Activated CD4-positive, alpha-beta T cell treated with anti-CD3 and anti-CD28 coated beads for 1 hour (primary cell): ENCODE measurements at places on chromosomes 5 and 9.

DNA sequence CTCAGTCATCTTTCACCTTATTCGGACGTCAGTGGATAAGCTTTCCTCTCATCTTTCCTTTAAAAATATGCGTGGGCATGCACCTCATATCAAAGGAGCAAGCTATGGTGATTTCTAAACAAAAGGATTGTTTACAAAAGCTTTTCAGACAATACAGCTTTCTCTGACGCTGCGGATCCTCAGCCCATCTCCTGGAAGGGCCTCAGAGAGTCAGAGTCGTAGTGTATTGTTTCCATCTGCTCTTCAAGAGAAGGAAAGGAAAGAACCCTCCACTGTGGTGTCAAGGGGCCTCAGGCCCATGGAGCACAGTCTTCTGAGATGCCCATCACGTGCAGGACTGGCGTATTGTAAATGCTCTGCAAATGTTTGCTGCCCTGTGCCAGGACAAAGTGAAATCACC is 163.4 kb upstream of the MAP1B start:
- no peak for DNase-seq

- no peak for DNase-seq
Measured at GRCh38 chr5:173191561-173191960, 43.4 kb downstream of the NKX2-5 start.

GRCh38 chr9:131668057-131668438 is 71.8 kb downstream of the RAPGEF1 start:
- no peak for DNase-seq

GRCh38 chr9:4435197-4435596 is 55.1 kb upstream of the SLC1A1 start:
- DNase-seq: no peak

DNA sequence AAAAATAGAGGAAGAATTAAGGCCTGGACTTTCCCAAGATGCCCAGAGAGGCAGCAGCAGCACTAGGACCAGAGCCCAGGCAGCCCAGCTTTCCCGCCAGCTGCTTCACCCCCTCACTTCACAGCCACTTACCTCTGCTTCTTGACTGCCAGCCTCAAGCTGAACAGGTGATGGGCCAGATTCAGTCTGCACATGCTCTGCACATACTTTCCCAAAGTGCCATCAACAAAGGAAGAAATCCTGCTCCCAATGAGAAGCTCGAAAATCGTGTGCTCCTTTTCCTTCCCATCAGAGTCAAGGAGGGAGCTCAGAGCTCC is 4.1 kb upstream of the SLC25A48 start:
- no peak for DNase-seq

GRCh38 chr9:26502311-26502710 is 390.3 kb downstream of the CAAP1 start:
- no peak for DNase-seq

GRCh38 chr5:1951165-1951816 is 68.6 kb upstream of the IRX4 start:
- no peak for DNase-seq

- no peak for DNase-seq
Measured at GRCh38 chr5:97002983-97003382, 67.1 kb downstream of the LNPEP start.

GRCh38 chr5:138711087-138711486 is 42.1 kb upstream of the CTNNA1 start:
- no peak for DNase-seq

- DNase-seq: no peak
Measured at GRCh38 chr5:58974083-58974482, 391.2 kb downstream of the RAB3C start.

- no peak for DNase-seq
Measured at GRCh38 chr9:113656771-113657670, 193.5 kb downstream of the RGS3 start.

DNA sequence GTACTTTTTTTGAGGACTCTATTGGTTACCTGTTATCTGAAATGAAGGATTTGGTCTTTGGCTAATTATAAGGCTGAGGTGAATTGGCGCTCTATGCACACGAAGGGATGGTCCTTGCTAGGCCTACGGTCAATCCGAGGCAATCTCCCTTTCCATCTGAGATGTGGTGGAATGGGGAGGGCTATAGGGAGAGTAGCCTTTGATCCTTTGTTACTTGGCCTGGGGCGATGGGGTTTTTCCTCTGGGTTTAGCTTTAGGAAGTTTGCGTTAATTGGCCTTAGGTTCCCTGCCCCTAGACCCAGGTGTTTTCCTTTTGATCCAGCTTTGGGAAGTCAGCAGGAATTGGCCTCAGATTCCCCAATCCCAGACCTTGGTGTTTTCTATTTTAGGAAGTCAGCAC is 102.1 kb upstream of the C9orf72 start:
- DNase-seq: no peak

DNA sequence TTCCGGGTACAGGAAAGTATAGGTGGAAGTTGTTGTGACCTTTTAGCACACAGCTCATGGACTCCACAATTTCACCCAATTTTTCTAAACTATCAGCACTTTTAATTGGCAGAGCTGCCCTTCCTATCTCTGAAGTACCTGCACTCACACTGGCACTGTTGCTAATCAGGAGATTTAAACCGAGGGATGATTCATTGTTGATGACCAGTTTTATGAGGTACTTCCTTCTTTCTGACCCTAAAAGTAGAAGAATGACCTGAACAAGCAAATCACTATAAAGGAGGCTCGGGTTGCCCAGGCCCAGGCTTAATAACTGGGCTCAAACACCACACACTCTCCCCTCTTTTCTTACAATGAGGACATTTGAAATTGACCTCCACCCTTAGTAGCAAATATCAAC is 105.9 kb downstream of the KCNN2 start:
- no peak for DNase-seq

- no peak for DNase-seq
Measured at GRCh38 chr5:72328172-72328571, 8.0 kb downstream of the PTCD2 start.

DNA sequence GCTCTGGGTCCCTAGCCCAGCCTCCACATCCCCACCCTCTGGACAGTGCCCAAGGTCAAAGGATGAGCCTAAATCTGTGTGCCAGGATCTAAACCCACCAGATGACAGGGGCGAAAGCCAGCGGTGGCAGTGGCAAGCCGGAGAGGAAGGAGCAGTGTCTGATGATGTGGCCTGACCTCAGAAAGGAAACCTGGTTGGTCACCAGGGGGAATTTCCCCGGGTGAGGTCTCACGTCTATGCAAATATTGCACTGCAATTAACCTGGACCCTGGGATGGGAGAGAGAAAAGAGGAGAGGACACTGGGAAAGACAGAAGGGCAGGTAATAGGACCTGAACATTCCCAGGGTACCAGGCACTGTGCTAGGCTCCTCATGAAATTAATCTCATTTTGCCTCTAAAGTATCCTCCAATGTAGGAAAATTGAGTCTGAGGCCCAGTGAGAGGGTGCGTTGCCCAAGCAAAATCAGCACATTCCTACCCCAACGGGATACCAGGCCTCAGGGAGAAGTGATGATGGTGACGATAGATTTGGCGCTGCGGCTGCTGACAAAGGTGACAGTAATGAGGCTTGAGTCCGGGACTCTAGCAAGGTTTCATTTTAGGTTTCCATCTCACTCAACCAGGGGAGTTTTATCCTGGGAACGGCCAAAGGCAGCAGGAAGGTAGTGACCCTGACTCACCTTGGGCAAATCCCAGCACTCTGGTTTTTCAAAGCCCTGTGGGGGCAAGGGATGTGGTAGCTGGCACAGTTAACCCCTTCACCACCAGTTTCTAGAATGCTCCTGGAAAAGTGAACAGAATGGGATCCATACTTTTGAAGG is 13.4 kb upstream of the TNIP1 start:
- no peak for DNase-seq

DNA sequence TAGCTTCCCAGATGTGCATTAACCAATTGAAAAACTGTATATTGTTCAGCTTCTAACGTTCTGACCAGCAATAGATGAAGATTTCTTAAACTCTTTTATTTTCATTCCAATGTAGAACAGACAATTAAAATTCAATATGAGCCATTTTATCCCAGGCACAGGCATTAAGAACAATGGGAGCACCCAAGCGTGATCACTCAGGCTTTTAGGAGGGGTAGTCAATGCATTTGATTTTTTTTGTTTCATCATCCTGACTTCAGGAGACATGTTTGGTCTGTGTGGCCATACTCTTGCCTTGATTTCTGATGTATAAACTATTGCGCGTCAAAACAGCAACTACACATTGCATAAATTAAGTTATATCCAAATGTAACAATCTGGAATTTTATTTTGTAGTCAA is 653.0 kb upstream of the RORB start:
- no peak for DNase-seq

- no peak for DNase-seq
Measured at GRCh38 chr5:36777105-36777757, 99.3 kb upstream of the NIPBL start.

DNA sequence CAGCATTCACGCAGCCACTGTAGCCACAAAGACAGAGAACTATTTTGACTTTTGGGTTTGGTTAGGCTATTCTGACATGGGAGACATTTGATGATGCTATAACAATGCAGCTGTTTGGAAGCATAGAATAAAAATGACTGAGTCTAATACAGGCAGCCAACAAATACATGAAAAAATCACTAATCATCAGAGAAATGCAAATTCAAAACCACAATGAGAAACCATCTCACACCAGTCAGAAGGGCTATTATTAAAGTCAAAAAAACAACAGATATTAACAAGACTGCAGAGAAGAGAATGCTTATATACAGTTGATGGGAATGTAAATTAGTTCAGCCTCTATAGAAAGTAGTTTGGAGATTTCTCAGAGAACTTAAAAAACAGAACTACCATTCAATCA is 107.1 kb upstream of the POC5 start:
- DNase-seq: no peak

DNA sequence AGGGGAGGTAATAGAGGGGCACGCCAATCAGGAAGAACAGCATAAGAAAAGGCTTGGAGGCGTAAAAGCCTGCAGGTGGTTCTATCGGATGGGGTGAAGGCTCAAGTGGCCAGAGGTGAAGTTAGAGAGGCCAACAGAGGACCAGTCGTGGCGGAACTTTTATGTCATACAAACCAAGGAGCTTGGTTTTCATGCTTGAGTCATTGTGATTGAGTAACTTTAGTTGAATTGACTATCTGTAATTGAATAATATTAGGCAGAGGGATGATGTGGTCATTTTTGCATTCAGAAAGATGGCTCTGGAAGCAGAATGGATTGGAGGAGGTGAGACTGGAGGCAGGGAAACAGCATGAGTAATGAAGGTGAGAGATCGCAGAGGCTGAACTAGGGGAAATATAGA is 7.2 kb upstream of the SPINK4 start:
- no peak for DNase-seq

- no peak for DNase-seq
Measured at GRCh38 chr9:10704720-10705119, 91.9 kb upstream of the PTPRD start.

DNA sequence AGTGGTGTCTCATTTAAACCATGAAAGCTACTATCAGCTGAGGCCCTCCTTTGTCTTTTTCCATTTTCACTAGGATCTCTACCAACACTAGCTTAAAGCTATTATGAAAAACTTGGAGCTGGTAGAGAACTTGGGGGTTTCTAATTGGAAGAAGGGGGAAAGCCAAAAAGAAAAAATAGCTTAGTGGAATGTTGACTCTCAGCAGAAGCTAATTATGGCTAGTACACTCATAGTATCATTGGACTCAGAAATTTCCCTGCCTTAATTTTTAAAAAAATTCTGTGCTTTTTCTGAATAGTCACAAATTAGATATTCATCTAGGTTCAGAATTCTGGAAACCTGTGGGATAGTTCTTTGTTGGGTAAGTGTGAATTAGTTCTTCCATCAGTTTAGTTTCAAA is 8.0 kb downstream of the SLC12A2 start:
- DNase-seq: no peak

DNA sequence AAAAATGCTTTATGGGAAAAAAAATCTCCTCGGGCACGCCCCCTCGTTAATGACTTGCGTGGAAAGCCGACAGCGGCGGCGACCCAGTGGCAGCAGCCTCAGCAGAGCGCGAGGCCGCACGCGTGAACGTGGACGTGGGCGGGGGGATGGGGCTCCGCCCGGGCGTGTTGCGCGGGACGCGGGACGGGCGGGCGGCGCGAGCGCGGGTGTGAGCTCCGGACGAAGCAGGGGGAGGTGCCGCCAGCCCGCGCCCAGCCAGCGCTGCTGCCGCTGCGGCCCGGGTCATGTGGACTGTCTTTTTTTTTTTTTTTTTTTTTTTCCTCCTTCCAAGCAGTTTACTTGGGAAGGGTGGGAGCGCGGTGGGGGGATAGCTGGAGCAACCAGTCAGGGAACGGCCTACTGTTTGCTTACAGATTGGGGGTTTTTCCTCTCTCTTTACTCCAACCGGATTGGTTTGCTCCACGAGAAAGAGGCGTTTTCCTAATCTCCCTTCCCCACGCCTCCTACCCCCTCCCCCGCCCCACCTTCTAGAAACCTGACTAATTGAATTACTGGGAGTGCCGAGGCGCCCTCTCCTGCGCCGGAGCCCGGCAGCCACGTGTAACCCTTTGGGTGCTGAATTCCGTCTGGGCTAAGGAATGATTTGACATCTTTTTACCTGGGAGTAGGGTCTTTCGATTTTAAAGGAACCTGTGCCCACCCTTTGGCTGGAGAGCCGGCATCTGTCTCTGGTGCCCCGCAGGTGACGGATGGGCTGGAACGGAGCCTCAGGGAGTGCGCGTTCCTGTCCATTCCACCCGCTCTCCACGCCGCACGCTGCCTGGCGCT is 1.7 kb upstream of the EFNA5 start:
- no peak for DNase-seq

DNA sequence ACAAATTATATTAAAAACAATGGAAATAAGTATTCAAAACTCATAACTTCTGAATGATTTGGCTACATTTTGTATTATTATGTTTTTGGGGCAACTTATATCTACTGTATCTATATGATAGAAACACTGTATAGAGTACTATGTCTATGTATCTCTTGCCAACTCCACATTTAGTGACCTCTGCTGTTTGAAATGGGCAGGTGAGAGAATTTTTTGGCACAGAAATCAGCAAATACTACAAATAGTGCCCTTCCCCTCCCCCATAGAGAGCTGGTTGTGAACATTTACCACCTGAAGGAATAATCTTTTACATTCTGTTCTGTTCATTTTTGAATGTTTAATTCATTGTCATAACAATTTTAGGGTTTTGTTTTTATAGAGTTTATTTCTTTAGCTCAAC is 545.3 kb downstream of the PDE4D start:
- DNase-seq: no peak
